Activated CD4-positive, alpha-beta T cell treated with anti-CD3 and anti-CD28 coated beads, Interleukin-2, amount 10 ng/mL, durations not matched to agents 7 days and 5 days (primary cell): ENCODE measurements at places on chromosomes 16 and 17.
A peak's percentile ranks its signal among the peaks of the same experiment; 100 is the strongest.

DNA sequence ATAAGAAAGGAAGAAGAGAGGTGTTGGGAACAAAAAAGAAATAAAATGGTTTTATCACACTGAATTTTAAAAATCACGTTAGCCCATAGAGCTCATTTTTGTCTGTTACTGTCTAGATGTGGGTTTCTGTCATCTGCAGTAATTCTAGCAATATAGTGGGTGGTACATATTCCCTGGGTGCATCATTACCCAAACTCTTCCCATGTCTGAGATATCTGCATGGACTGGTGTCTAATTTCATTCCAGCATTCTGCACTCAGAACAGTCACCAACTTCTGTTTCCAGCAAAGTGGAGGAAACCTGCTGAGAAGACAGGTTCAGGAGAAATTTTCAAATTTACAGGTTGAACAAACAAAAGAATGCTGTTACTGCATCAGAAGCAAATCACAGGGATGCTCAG is 263.8 kb downstream of the CDH11 start:
- H3K27ac ChIP-seq = no peak overlapping the region
- no peaks in the 10 kb centered on the region for H3K36me3 ChIP-seq

GRCh38 chr17:82063424-82064415 is 1.9 kb downstream of the DUS1L start:
- H3K4me3 ChIP-seq = peak overlapping the region; percentile 65
- peaks cover 11% of the 10 kb centered on the region for H3K4me1 ChIP-seq
- DNase-seq = no peak
- peak overlapping the region; percentile 69 for H3K27ac ChIP-seq
- peaks cover 3% of the 10 kb centered on the region for H3K36me3 ChIP-seq

DNA sequence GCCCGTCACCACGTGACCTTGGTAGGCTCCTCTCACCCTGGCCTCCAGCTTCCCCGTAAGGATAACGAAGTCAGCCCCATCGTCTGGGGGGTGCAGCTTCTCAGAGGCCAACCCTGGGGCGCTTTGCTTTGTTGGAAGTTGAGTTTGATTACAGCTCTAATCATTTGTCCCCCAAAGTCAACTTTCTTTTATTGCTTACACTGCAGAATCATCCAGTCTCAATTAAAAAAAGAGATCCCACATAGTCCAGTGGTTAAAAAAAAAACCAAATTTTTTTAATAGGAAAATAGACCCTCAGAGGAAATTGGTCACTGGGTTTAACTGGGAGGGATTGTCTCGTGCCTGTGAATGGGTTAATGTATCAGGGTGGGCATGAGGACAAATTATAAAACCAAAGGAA is 7.8 kb upstream of the GPRC5C start:
- H3K4me3 ChIP-seq = no peak overlapping the region
- H3K27me3 ChIP-seq = peaks cover 26% of the 10 kb centered on the region
- H3K27ac ChIP-seq = no peak overlapping the region
- H3K36me3 ChIP-seq = no peaks in the 10 kb centered on the region
- DNase-seq = no peak

DNA sequence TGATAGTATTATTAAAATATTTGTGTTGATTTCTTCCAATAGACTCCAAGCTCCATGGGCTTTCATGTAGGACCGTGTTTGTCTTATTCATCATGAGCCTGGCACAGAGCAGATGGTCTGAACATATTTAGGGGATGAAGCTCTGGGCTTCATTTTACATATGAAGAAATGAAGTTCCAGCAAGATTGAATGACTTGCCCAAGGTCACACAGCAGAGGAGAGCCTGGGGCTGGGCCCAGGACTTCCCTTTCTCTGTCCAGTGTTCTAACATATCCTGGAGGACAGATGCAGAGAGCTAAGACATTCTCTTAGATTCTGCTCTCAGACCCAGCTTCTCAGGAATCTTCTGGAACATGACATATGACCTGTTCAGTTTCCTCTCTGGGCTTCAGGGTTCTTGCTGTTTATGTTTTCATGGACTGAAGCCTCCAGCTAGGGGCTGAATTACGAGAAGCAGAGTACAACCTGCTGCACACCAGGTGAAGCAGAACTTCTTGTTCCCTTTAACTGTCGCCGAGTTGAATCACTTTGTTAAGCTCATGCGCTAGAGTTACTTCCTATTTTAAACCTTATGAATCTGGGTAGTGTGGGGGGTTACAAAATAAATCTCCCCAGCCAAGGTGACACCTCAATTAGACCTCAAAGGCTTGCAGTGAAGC is 53.6 kb downstream of the GPRC5B start:
- H3K4me3 ChIP-seq = no peak overlapping the region
- no peaks in the 10 kb centered on the region for H3K36me3 ChIP-seq
- H3K27ac ChIP-seq = no peak overlapping the region
- no peaks in the 10 kb centered on the region for H3K4me1 ChIP-seq
- no peak for DNase-seq

- H3K27me3 ChIP-seq = no peaks in the 10 kb centered on the region
- no peaks in the 10 kb centered on the region for H3K4me1 ChIP-seq
- no peak overlapping the region for H3K27ac ChIP-seq
- no peak for DNase-seq
- H3K4me3 ChIP-seq = no peak overlapping the region
- H3K36me3 ChIP-seq = no peaks in the 10 kb centered on the region
Observed at GRCh38 chr17:34673516-34673915, 94.1 kb downstream of the TMEM132E start.

DNA sequence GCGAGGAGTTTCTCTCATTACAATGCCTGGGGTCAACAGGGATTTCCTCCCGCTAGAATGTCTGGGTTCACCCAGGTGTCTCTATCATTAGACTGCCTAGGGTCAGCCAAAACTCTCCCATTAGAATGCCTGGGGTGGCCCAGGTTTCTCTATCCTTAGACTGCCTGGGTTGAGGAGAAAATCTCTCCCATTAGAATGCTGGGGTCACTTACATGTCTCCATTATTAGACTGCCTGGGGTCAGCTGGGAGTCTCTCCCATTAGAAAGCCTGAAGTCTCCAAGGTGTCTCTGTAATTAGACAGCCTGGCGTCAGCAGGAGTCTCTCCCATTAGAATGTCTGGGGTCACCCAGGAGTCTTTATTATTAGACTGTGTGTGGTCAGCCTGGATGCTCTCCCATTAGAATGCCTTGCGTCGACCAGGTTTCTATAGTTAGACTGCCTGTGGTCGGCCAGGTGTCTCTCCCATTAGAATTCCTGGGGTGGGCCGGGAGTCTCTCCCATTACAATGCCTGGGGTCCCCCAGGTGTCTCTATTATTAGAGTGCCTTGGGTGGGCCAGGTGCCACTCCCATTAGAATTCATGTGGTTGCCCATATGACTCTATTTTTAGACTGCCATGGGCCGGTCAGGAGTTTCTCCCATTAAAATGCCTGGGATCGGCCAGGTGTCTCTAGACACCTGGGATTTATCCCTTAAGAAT is 2272.1 kb downstream of the TP53TG3F start:
- no peak overlapping the region for H3K27ac ChIP-seq
- H3K4me3 ChIP-seq = no peak overlapping the region
- no peak for DNase-seq
- H3K36me3 ChIP-seq = no peaks in the 10 kb centered on the region

DNA sequence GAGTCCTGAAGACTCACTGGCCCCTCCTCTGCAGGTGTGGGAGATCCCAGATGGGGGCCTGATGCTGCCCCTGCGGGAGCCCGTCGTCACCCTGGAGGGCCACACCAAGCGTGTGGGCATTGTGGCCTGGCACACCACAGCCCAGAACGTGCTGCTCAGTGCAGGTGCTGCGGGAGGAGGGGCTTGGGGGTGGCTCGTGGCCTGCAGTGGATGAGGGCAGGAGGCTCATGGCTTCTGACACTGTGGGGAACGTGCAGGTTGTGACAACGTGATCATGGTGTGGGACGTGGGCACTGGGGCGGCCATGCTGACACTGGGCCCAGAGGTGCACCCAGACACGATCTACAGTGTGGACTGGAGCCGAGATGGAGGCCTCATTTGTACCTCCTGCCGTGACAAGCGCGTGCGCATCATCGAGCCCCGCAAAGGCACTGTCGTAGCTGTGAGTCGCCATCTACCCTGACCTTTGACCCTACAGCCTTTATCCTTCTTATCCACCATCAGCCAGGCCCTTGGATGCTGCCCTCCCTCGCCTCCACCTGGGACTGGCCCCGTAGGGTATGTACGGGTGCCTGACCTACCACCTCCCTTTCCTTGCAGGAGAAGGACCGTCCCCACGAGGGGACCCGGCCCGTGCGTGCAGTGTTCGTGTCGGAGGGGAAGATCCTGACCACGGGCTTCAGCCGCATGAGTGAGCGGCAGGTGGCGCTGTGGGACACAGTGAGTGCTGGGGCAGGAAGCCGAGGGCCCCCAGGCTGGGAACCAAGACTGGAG is 3.6 kb downstream of the CORO1A start:
- H3K4me3 ChIP-seq = peak overlapping the region; percentile 99
- peaks cover 21% of the 10 kb centered on the region for H3K4me1 ChIP-seq
- H3K27ac ChIP-seq = peak overlapping the region; percentile 97
- peak; percentile 91 for DNase-seq

DNA sequence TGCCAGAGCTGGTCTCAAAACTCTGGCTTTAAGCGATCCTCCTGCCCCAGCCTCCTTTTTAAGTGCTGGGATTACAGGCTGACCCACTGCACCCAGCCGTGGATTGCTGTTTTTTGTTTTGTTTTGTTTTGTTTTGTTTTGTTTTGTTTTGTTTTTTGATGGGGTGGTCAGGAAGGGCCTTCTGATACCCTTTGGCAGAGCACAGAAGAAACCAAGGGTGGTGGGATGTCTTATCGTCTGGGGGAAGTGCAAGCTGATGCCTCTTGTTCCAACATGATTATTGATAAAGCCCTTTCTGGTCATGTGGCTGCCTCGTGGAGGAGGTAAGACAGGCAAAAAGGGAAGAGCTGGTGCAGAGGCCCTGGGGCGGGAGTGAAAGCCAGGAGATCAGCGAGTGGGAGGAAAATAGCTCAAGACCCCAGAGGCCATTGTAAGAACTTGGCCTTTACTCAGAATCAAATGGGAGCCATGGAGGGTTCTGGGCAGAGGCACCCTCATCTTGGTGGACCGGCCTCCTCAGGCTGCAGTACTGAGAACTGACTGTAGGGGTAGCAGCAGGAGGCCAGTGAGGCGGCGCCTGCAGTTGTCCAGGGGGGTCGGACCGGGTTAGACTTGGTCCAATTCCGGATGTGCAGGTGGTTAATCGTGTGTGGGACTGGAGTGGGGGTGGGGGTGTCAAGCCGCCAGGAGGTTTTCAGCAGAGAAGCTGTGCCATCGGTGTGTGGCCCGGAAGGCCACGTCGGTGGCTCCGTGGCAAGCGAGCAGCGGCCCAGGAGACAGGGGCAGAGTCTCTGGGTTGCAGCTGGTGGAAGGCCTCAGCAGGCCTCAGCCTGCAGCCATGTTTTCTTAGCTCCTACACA is 84.4 kb upstream of the GSE1 start:
- peak; percentile 15 for DNase-seq
- no peak overlapping the region for H3K27ac ChIP-seq
- no peaks in the 10 kb centered on the region for H3K36me3 ChIP-seq
- no peaks in the 10 kb centered on the region for H3K4me1 ChIP-seq
- H3K4me3 ChIP-seq = no peak overlapping the region

- H3K36me3 ChIP-seq = no peaks in the 10 kb centered on the region
- no peak overlapping the region for H3K27ac ChIP-seq
- DNase-seq = no peak
- H3K4me1 ChIP-seq = no peaks in the 10 kb centered on the region
Observed at GRCh38 chr17:10311131-10311530, 61.7 kb downstream of the MYH13 start.

GRCh38 chr17:43006639-43007551 is at the start of gene IFI35:
IFI35 (plus strand) TSS chr17:43006784; CDS start chr17:43006948, 164 bp downstream.
- peaks cover 30% of the 10 kb centered on the region for H3K4me1 ChIP-seq
- peaks cover 33% of the 10 kb centered on the region for H3K36me3 ChIP-seq
- H3K4me3 ChIP-seq = peak within 1 kb of the TSS; percentile 100
- DNase-seq = peak; percentile 93

- no peak for DNase-seq
- peaks cover 46% of the 10 kb centered on the region for H3K4me1 ChIP-seq
- peaks cover 2% of the 10 kb centered on the region for H3K27me3 ChIP-seq
- peaks cover 5% of the 10 kb centered on the region for H3K36me3 ChIP-seq
- no peak overlapping the region for H3K4me3 ChIP-seq
Observed at GRCh38 chr17:19768046-19768782, 20.1 kb upstream of the ALDH3A1 start.

DNA sequence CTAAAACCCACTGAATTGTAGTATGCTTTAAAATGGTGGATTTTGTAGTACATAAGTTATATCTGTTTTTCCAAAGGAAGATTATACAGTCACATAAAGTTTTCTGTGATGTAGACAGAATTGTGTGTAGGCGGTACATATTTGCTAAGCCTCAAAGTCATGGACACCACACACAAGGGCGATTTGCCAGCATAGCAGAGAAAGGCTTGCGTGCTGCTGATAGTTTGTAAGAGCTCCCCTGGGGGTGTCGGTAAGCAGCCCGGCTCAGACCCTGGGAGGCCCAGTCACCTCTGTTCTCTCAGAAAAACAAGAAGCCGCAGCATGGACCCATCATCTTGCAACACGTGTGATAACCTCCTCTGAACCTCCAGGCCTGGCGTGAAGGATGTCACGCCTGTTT is 38.3 kb upstream of the AKTIP start:
- H3K4me3 ChIP-seq = no peak overlapping the region
- no peak overlapping the region for H3K27ac ChIP-seq
- DNase-seq = no peak
- peaks cover 21% of the 10 kb centered on the region for H3K4me1 ChIP-seq

DNA sequence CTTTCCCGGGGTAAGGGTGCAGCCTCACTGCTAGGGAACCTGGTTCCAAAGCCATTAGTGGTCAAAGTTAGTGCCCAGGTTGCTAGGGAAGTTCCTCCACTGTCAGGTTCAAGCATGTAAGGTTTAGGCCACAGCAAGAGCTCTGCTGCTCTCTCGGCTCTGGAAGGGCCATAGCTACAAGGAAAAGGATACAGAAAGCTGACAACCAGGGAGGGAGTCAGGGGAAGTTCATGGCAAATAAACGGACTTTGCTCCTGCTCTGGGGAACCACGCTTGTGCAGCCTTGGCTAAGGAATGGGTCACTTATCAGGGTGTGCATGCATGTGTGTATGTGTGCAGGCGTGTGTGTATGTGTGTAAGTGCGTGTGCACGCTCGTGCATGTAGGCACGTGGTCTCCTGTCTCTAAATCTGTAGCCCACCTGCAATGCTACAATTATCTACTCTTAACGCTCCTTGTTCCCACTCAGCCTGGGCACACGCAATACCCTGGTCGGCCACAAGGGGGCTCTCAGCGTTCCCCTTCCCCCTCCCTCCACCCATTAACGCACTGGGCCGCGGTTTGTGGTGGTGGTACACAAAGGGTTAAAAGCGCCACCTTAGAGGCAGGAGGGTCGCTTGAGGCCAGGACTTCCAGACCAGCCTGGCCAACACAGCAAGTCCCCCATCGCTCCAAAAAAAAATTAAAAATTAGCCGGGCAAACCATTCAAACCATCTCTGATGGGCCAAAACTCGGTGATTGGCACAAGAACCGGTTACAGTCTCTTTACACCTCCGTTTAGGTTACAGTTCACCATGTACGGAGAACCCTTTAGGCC is 48.4 kb upstream of the KDM8 start:
- H3K4me1 ChIP-seq = peaks cover 19% of the 10 kb centered on the region
- no peak overlapping the region for H3K4me3 ChIP-seq
- peak; percentile 70 for DNase-seq
- H3K36me3 ChIP-seq = peaks cover 2% of the 10 kb centered on the region
